ENCODE measurements at places on chromosomes 2 and 18.

GRCh38 chr2:34419856-34420255 is 820.8 kb upstream of the FAM98A start:
- DNase-seq: no peak

GRCh38 chr2:117321816-117322215 is 492.7 kb upstream of the DDX18 start:
- no peak for DNase-seq

DNA sequence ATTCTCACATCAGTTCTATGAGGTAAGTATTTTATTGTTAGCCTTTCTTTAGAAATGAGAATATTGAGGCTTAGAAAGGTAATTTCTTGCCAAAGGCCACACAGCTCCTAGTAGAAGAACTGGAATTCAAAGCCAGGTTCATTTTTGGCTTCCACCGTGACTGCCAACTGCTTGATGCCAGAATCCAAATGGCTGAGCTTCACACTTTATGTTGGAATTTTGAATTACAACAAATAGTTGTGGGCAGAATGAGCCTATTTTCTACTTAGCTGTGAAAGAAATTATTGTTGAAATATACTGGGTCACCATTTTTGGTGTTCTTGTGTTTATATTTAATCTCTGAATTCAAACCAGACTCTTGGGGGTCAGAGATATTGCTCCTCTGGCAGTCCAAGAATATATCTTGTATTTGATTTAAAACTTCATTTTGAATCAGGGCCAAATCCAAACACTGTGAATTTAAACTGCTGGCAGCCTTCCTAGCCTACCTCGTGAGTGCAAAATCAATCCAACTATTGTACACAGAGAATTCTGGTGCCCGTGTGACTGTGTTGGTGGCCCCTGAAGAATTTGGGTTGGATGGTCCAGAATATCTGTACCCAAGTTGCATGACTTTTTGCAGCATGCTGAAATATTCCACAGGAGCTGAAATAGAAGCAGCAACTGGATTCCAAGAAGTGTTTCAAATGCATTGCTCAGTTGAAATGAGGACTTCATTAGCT is 35.6 kb upstream of the LPIN1 start:
- DNase-seq: no peak

- DNase-seq: no peak
Observed at GRCh38 chr2:25323042-25323514, 18.6 kb downstream of the DNMT3A start.

DNA sequence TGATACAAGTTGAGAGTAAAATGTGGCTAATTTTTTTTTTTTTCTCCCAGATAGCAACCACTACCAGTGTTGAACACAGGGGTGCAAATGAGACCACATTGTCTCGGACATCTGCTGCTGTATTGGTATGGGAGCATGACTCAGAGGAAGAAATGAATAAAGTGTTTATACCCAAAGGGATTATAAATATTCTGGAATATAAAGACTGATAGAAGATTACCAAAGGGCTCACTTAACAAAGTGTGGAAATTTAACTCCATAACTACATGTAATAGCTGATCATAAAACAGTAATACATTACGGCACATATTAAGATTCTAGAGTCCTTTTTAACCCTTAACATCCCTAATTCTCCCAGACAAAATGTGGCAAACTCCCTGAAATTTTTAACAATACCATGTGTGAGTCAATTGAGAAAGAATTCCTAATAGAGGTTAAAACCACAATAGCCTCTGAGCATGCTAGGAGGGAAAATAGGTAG is 1023.0 kb upstream of the ACVR2A start:
- DNase-seq: no peak

GRCh38 chr2:31558401-31559295 is 22.1 kb downstream of the SRD5A2 start:
- no peak for DNase-seq

GRCh38 chr2:168529054-168529833 is 73.2 kb downstream of the CERS6 start:
- DNase-seq: no peak

DNA sequence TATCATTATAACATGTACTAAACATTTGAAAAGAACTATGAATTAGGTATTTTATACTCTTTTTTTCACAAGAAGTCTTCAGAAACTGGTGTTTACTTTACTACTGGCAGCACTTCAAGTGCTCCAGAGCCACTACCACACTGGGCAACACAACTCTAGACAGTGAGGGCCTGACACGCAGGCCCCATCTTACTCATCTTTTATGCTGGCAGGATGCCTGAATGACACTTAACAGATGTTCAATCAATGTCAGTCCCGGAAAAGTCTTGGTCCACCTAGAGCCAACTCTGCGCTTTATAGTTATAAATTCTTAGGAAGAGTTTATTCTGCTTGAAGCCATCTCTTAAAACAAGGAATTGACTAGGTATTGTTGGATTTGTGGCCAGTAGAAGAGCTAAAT is 8.7 kb upstream of the WIPF1 start:
- no peak for DNase-seq

- DNase-seq: no peak
Observed at GRCh38 chr2:164705412-164706167, 84.3 kb upstream of the GRB14 start.

DNA sequence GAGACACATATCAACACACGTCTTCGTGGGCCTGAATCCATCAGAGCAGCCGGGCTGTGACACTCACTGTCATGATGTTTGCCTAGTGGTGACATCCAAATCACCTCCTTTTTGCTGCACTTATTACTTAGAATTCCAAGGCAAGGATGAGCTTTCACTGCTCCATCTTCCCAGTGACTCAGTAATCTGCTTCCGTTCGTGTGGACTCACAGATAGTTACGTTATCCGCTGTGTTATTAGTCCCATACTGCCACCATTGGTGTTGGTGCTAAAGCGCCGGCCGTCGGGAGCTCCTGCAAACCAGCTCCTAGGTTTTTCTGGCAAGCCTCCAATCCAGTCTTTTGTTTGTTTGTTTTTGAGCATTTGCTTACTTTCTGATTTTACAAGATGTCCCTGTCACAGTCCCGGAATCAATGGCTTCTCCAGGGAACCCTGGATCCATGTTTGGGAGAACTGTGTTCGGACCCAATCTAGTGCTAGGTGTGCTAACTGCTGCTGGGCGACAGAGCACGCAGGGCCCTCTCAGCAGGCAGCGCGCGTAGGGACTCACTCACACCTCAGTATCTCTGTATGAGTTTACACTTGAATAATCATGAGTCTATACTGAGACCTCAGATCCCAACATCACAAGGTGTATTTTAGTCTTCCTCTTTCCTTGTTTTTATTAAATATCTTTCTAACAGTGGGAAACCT is 42.6 kb downstream of the HDAC4 start:
- DNase-seq: no peak

DNA sequence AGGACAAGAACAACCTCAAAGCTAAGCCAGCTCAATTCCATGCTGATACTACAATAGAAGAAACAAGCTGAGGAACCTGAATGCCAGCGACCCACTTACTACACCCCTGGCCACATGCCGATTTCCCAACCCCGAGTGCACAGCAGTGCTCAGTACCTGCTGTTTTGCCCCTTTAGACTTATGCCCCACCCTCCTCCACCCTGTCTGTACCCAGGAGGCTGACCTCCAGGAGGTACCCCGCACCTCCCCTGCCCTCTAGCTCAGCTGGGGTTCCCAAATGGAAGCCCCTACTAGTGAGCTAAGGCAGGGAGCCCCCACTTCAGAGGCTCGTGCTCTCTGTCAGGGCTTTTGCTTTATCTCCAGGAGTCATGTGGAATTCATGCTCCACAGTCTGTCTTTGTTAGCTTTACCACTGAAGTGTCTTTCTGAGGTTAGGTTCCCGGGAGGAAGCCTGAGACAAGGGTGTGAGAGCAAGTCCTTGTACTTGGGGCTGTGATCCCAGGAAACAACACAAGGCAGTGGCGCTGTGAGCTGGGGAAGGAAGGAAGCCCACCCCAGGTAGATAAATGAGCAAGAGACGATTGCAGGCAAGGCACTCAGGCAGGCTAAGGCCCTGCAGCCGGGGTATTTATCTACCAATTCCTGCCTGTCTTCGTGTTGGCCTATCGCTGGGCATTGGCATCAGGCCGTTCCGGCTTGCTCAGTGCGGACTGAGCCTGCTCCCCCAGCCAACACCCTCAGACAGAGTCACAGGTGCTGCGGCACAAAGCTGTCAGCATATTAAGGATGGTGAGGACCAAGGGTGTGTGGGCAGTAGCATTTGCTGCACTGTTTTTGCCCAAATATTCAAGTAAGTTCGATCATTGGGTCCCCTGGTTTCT is 220.5 kb downstream of the CYP26B1 start:
- no peak for DNase-seq

- DNase-seq: no peak
Observed at GRCh38 chr2:174024524-174025270, 59.5 kb upstream of the SP3 start.
